ENCODE measurements at places on chromosomes 2 and 18.

- no peak for DNase-seq
Measured at GRCh38 chr2:167140767-167141166, 252.5 kb downstream of the XIRP2 start.

DNA sequence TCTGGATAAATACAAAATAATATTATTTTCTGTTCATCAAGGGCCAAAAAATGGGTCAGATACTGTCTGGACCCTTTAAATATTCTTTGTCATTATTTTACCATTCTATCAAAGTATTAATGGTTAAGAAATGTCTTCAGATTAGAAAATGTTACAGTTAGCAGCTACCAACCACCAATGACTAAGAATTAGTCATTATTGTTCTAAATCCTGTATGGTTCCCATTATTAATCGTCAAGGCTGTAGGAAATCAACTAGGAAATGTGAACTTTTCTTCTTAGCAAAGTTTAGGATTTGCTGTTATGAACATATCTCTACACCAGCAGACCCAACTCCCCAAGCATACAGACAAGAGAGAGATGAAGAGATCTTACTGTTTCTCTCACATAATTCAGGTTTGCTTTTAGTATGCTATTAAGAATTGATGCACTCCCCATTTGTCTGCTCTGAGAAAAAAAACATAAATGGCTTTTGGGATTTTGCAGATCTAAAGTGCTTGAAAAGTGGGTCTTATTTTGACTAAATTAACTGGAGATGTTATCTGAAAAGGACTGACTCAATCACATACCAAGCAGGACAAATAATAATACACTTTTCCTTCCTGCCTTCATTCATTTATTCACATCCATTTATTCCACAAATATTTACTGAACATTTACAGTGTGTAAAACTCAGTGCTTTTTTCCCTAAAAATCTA, 147.7 kb downstream of the PPP1R1C start:
- DNase-seq, result no peak

- peak; percentile 95 for DNase-seq
Measured at GRCh38 chr2:191677646-191678436, at the start of gene NABP1. Gene NABP1 (plus strand): TSS chr2:191678136. CDS start chr2:191678615, 479 bp downstream.

GRCh38 chr2:158457826-158458616, 1.3 kb downstream of the PKP4 start:
- DNase-seq, result peak; percentile 44

GRCh38 chr2:200373973-200374416, 67.5 kb downstream of the SPATS2L start:
- DNase-seq, result no peak

DNA sequence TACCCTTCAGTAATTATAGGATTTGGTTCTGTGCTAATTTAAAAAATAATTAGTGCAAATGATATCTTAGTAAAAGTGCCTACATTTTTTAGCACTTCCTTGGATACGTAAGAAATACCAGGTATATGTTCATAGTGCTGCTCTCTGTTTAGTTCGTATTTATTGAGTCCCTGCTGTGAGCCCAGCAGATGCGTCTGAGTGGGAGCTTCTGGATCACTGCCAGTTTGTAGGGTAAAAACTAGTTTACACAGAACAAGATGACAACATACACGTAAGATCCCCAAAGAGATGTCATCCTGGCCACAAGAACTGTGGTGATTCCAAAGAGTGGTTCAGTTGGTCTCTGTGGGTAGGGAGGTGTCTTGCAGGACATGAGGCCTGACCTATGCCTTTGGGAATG, 103.2 kb downstream of the CTIF start:
- no peak for DNase-seq

DNA sequence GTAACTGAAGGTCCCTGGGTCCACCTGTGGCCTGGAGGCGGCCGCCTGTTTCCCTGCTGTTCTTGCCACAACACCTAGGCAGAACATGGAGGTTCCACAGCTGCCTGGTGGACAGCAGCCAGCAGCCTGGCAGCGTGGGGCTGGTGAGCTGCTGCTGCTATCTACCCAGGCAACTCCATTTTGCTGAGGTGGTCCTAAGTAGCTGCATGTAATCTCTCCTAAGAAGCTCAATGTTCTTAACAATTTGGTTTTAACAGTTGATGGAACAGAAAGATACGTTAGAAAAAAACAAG, 66.7 kb downstream of the NDUFA10 start:
- DNase-seq, result no peak

GRCh38 chr2:84212611-84213314, 246.3 kb downstream of the SUCLG1 start:
- DNase-seq, result no peak

- DNase-seq, result peak; percentile 61
Measured at GRCh38 chr2:176178038-176178756, 10.3 kb upstream of the HOXD1 start.

DNA sequence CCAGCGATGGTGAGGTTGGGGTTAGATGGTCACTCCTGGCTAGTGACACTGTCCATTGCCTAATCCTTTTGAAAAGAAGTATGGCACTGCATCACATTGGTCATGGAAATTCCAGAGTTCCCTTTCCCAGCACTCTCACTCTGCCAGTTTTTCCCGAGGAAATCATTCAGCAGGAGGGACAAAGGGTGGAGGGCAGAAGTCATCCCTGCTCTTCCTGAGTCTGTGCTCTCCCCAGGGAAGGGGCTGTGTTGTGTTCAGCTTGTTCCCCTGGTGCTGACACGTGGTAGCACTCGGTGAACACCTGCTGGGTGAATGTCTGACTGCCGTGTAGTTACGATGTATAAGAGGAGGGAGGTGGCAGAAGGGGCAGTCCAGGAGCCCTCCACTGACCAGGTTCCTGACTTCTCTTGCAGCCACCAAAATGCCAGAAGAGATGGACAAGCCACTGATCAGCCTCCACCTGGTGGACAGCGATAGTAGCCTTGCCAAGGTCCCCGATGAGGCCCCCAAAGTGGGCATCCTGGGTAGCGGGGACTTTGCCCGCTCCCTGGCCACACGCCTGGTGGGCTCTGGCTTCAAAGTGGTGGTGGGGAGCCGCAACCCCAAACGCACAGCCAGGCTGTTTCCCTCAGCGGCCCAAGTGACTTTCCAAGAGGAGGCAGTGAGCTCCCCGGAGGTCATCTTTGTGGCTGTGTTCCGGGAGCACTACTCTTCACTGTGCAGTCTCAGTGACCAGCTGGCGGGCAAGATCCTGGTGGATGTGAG, 21.6 kb downstream of the STEAP3 start:
- DNase-seq, result peak; percentile 32

- no peak for DNase-seq
Measured at GRCh38 chr2:240997856-240998705, at the start of gene SNED1. Gene SNED1 (plus strand): TSS chr2:240998618. CDS start chr2:240998838, 220 bp downstream.

DNA sequence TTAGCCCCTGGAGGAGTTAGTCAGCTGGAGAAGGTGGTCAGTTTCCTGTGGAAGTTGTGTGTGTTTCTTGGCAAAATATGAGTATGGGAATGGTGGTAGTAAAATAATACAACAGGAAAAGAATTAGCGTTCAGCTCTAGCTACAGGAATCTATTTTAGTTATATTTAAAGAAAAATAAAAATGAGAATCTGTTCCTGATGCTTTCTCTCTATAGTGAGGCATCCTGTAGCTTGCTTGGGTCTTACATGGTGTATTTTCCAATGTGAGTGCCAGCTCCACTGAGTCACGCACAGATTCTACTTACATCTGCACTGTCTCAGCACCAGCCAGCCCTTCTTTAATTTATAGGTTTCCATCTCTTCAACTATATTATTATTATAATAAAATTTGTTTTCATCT, 132.2 kb downstream of the BIRC6 start:
- no peak for DNase-seq

GRCh38 chr2:240994171-240994896, 4.1 kb upstream of the SNED1 start:
- no peak for DNase-seq

- DNase-seq, result no peak
Measured at GRCh38 chr2:128348701-128349100, 30.0 kb upstream of the HS6ST1 start.

DNA sequence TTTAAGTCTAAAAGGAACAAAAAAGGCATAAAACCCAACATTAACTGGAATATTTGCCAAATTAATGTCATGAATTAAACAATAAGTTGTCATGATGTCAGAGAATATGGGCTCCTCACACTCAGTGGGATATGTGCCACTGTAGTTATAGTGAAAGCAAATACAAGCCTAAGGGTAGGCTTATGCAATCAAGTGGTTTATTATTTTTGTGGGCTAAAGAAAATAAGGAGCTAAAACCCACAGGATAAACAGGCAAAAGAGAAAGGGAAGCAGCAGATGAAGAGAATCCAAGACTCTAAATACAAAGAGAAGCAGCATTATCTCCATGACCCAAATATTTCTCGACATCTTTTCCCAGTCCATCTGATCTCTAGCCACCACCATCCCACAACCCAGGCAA, 17.5 kb downstream of the YWHAQ start:
- no peak for DNase-seq

DNA sequence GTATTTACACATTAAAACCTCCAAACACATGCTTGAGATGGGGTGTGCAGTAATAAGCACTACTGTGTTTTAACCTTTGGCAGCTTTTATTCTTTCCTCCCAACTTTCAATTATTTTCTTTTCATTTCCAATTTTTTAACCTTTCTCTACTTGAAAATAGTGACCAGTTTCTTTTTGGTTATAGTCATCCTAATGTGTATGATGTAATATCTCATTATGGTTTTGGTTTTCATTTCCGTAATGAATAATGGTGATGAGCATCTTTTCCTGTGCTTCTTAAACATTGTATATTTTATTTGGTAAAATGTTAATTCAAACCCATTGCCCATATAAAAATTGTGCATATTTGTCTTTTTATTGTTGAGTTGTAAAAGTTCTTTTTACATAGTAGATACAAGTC, 103.5 kb downstream of the BMPR2 start:
- DNase-seq, result no peak

DNA sequence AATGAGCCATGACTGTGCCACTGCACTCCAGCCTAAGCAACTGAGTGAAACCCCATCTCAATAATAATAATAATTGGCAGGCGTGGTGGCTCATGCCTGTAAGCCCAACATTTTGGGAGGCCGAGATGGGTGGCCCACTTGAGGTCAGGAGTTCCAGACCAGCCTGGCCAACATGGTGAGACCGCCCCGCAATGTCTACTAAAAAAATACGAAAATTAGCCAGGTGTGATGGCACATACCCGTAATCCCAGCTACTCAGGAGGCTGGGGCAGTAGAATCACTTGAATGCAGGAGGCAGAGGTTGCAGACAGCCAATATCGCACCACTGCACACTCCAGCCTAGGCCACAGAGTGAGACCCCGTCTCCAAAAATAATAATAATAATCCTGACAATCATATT, 27.9 kb upstream of the LPIN2 start:
- no peak for DNase-seq

DNA sequence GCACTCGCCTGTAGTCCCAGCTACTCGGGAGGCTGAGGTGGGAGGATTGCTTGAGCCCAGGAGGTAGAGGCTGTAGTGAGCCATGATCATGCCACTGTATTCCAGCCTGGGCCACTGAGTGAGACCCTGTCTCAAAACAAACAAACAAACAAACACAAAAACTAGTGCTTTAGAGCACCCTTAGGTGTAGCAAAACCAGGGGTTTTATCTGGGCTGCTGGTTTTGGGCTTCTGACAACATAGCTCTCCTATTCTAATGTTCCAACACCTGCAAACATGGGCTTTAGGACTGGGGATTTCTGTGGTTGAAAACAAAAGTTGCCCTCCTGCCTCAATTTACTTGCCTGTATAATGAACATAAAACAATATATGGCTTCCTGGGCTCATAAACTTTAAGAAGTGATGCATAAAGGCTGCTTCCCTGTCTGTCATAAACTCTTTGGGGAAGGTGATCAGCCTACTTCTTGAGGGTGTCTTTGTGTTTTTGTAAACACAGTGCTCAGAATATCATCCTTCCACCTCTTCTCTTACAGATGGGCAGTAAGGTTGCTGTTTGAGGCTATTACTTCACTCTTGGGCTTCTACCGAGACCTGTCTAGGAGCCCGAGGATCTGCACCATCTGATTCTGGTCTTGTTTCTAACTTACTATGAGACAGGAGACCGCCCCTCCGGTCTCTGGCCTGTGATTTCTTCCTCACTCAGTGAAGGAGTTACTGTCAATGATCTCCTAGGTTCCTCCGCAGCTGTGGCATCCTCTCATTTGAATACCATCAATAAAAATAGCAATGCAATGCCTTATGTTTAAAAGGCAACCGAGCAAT, 246.5 kb downstream of the MYCN start:
- DNase-seq, result no peak

DNA sequence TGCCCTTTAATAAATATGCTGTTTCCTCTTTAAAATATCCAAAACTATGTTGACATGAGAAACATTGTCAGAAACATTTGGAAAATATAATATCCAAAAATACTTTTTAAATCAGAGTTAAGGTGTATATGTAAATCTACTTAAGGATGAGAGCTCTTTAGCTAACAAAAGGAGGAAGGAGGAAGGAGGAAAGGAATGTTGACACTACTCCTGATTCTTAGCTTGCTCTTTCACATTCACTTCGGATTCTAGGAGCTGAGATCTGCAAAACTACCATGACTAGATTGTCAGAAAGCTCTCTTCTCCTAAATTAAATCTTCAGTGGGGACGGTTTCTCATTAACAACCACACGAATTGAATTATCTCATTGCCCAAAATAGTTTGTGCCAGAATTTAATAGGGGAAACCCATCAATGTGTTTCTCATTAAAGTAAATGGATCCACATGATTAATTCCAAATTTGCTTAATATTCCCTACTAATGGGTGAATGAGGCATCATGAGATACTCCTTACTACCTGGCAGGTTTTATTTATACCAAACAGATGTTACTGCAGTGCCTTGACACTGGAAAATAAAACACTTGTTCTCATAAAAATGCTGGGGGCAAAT, 509.1 kb downstream of the MBD2 start:
- DNase-seq, result no peak

DNA sequence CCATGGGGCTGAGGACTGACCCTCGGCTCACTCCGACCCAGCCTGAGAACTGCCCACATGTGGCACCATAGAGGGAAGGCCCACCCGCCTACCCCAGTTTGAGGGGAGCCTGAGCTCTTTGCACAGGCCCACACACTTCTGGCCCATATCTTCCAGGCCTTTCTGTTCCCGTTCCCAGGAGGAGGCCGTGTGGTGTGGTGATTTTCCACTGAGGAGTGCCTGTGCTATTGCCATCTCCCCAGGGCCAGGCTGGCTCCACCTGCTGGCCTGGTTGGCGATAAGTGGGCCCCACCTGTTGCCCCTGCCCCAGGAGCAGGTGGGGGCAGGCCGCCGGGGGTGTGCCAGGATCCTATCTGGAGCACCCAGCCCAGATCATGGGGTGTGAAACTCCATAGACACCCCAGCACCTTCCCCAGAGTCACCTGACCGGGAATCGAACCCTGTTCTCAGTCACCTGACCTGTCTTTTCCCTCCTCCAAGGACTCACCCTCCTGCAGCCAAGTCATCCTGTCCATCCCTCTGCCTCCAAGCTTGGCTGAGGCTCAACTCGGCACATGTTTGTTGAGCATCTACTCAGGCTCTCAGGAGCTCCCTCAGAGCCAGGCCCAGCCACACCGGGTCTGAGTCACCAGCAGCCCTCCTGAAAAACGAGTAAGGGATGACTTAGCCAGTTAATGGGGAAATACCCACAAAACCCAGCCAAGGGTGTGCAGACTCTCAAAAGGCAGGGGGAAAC, 120.1 kb downstream of the CYP26B1 start:
- DNase-seq, result no peak

- DNase-seq, result no peak
Measured at GRCh38 chr18:54284535-54284934, 15.2 kb downstream of the POLI start.
